ENCODE measurements at places on chromosomes 16 and 17. TPM values are rescaled to one million over a fixed set of nuclear protein-coding genes. Genes with fewer than 3 reads are reported as not detected.

SULT1A4 gene
- total RNA-seq = 1.0 TPM

DNA sequence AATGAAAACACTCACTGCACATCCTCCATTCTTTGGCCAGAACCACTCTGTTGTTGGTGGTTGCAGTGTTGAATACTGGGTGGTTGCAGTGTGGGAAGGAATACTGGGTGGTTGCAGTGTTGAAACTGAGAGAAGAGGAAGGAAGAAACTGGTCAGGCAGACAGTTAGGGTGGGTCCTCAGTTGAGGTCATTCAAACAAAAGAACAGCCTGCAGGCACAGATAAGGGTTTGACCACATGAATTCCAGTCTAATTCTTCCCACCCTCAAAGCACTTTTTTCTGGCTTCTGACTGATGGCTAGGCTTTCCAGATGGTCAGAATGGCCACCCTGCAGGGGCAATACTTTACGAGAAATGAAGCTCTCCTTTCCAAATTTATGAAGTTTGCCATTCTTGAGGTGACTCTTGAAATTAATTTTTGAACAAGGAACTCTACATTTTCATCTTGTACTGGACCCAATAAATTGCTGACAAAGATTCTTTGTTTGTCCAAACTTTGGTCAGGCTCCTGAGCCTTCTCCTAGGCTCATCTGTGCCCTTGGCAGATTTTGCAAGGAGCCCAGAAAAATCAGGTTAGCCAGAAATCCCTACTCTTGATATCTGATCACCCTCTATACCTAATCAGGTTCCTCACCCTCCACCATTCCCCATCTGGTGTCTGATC is 596.6 kb upstream of the CDH5 start:
- no peak overlapping the region for H3K27ac ChIP-seq
- H3K27me3 ChIP-seq = peaks cover 4% of the 10 kb centered on the region
- DNase-seq = no peak

DNA sequence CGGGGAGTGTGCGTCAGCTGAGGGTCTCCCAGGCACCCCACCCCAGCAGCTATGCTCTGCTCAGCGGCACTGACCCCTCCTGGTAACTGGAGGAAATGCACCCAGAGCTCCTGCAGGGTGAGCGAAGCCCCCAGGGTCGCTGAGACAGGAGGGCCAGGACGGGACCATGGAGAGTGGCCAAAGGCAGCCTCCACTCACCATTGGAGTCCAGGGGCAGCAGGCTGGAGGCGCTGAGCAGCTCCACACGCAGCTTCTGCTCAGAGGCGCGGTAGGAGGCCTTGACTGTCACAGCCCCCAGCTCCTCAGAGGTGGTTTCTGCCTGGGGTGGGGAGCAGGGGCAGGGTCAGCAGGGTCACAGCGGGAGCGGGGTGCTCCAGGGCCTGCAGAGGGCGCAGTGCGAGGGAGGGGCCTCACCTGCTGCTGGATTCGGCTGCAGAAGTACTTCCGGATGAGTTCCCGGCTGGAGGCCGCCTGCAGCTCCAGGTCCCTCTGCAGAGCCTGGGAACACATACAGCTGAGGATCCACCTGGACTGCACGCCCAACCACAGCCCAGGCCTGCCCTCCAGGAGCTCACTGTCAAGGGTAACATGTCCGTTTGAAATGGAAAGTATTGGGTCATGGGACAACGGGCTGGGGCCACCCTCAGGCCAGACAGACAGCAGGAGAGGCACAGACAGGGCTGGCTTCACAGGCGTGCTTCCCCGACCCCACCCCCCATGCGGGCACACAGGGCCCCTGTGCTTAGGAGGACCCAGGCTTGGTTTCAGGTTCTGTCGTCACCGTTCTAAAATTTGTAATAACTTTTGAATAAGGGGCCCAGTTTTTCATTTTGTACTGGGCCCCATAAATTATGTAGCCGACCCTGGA is 13.8 kb downstream of the UNC13D start:
- peaks cover 19% of the 10 kb centered on the region for H3K4me1 ChIP-seq
- no peak overlapping the region for H3K27ac ChIP-seq
- peak; percentile 84 for DNase-seq
- H3K36me3 ChIP-seq = no peaks in the 10 kb centered on the region

BCL6B gene
- not detected for total RNA-seq

GRCh38 chr16:81863630-81864352 is 84.7 kb downstream of the PLCG2 start:
- H3K36me3 ChIP-seq = no peaks in the 10 kb centered on the region
- no peak overlapping the region for H3K27ac ChIP-seq
- DNase-seq = no peak
- peaks cover 5% of the 10 kb centered on the region for H3K27me3 ChIP-seq

VTN gene
- total RNA-seq = 0.25 TPM

KIF18B gene
- total RNA-seq = 7.4 TPM

- peaks cover 9% of the 10 kb centered on the region for H3K4me1 ChIP-seq
- H3K36me3 ChIP-seq = no peaks in the 10 kb centered on the region
- DNase-seq = peak; percentile 72
- H3K27me3 ChIP-seq = peaks cover 18% of the 10 kb centered on the region
- H3K4me3 ChIP-seq = peak overlapping the region; percentile 89
Measured at GRCh38 chr17:76383546-76384221, 725 bp upstream of the SPHK1 start.

DNA sequence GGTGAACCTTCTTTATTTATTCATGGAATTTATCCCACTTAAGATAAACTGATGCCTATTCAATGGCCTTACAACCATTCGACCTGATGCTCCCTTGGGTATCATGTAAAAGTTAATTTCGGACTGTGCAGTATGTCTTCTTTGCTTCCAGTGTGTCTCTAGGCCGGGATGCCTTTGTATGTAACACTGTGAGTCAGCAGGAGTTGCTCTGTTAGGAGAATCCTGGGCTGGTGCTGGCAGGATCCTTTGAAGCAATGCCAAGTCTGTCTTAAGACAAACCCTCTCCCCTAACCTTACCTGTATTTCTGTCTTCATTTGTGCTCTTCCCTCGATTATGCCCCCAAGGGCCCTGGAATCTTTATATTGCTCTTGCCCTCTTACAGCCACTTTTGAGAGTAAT is 37.9 kb upstream of the ABCA8 start:
- no peak for DNase-seq
- no peak overlapping the region for H3K27ac ChIP-seq
- no peaks in the 10 kb centered on the region for H3K4me1 ChIP-seq
- no peaks in the 10 kb centered on the region for H3K27me3 ChIP-seq
- no peak overlapping the region for H3K4me3 ChIP-seq

DNA sequence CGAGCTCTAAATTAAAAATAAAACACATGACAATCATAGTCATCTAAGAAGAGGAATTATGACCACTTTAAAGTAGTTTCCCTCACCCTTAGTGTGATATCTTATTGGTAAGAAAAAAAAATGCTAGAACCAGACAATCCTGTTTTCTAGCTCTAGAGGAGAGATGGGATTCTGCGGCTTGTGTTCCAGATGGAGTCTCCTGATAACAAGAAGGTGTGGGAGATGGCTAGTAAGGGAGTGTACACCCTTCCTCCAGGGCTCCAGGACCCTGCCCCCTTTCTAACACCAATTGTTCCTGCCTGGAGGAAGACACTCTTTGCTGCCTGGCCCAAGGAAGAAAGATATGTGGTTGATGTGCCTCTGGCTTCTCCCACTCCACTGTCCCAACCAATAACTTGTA is 68.8 kb upstream of the FBXO47 start:
- DNase-seq = no peak
- peaks cover 11% of the 10 kb centered on the region for H3K36me3 ChIP-seq
- H3K27me3 ChIP-seq = peaks cover 12% of the 10 kb centered on the region
- H3K4me1 ChIP-seq = no peaks in the 10 kb centered on the region
- H3K27ac ChIP-seq = no peak overlapping the region

DNA sequence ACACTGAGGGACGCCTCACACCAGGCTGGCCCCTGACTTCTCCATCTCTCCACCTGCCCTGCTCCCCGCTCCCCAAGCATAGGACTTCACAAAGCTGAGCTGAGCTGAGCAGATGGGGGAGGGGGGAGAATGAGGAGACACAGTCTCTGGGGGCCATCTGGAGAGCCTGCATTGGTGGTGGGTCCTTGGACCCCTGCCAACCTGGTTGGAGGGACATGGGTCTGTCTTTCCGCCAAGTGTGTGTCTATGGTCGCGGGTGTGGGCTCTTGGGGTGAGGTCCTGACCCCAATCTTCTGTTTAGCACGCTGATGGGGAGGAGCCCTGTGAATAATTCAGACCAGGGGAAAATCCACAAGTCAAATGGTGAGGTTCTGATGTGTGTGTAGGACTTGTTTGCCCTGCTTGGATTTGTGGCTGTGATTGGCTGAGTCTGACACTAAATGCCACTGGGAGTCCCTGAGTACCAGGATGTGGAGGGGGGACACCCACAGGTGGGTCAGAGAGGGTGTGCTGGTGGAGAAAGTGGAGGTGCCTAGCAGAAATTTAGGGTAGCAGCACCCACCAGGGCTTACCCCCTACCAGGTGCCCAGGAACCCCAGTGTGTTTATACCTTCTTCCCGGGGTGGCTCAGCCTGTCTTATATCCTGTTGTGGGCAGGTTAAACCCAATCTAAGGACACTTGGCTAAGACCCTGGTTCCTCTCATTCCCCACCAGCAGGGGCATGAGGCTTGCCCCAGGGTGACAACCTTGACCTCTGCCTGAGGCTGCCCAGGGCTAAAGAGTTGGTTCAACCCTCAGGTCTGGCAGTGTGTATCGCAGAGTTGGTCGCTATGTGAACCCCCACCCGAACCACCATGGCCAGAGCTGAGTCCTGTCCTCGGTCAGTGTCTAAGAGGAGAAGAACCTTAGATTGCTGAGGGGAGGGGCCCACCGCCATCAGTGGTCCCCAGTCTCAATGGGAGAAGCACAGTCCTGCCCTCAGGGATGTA is 2.1 kb downstream of the FMNL1 start:
- H3K36me3 ChIP-seq = no peaks in the 10 kb centered on the region
- DNase-seq = no peak

TSEN54 gene
- total RNA-seq = 26.6 TPM

GRCh38 chr16:30351586-30352419 is 3.3 kb downstream of the CD2BP2 start:
- no peak for DNase-seq
- H3K4me3 ChIP-seq = no peak overlapping the region
- H3K27me3 ChIP-seq = peaks cover 11% of the 10 kb centered on the region
- no peaks in the 10 kb centered on the region for H3K36me3 ChIP-seq
- H3K4me1 ChIP-seq = peaks cover 10% of the 10 kb centered on the region

- peaks cover 10% of the 10 kb centered on the region for H3K27me3 ChIP-seq
- H3K4me1 ChIP-seq = peaks cover 27% of the 10 kb centered on the region
- H3K4me3 ChIP-seq = peak overlapping the region; percentile 30
- no peak for DNase-seq
- peak overlapping the region; percentile 55 for H3K27ac ChIP-seq
Measured at GRCh38 chr17:18230288-18231141, 5.1 kb downstream of the LLGL1 start.

All from glutamatergic neuron (in vitro differentiated cells).